ENCODE measurements at places on chromosomes 13 and 19.

DNA sequence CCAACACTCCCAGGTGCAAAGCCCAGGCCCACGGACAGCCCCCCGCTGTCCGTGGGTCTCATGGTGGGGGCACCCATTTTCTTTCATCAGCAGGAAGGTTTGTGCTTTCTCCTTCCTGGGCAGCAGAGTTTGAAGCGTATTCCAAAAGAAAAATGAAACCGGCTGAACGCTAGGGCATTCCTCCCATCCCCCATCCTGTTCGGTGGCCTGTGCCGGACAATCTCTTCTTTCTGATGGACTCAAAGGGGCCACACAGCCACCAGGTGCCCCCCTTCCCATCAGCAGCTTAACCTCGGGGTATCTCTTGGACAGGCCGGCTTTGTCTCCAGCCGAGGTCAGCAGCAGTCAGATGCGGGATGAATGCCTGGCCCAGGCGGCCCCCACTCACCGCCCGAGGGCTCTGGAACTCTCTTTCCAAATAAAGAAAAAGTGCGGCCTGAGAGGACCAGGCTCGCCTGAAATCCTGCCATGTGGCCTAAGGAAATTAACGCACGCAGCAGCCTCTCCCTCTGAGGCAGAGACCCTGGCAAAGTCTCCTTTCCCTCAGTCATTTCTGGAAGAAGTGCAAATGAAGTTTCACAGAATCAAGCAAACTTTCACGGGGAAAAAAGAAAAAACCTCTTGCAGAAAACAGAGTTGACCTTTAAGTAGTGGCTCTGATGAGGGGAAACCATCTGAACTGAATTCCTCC lies 67.8 kb downstream of the RASA3 start:
- DNase-seq: no peak

DNA sequence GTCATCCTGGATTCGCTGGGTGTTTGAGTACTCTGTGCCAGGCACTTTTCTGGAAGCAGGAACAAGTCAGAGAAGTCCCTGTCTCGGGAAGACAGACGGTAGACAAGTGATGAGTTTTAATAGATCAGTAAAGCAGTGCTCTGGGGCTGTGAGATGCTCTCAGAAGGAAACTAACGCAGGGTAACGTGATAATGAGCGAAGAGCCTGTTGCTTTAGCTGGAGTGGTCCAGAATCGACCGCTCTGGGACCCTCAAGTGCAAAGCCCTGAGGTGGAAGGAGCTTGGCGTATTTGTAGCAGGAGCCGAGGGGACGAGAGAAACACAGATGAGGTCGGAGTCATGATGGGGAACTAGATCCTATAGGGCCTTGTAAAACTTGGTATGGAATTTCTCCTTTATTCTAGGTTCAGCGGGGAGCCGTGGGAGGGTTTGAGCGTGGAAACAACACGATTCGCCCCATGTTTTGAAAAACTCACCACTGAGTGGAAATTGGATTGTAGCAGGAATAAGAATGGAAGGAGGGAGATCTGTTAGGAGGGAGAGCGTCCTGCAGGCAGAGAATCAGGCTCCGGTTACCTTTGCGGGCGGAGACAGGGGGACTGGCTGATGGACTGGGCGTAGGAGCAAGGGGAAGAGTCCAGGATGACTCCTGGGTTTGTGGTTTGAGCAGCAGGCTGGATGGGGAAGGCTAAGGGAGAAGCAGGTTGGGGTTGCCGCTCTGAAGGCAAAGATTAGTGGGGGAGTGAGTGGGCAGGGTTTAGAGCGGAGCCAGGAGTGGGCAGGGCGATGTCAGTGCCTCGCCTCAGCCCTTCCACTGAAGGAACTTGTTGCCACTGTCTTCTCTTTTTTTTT lies 763 bp downstream of the POLD1 start:
- DNase-seq: no peak

- no peak for DNase-seq
These were observed 50.8 kb downstream of the MBD3L2B start for GRCh38 chr19:6970443-6970842.

GRCh38 chr19:17576758-17577456 lies 21.5 kb downstream of the COLGALT1 start:
- DNase-seq: no peak

- DNase-seq: no peak
These were observed 172.4 kb upstream of the PCDH9 start for GRCh38 chr13:67402546-67402945.

- peak; percentile 41 for DNase-seq
These were observed 224.2 kb upstream of the STARD13 start for GRCh38 chr13:33509642-33510229.

DNA sequence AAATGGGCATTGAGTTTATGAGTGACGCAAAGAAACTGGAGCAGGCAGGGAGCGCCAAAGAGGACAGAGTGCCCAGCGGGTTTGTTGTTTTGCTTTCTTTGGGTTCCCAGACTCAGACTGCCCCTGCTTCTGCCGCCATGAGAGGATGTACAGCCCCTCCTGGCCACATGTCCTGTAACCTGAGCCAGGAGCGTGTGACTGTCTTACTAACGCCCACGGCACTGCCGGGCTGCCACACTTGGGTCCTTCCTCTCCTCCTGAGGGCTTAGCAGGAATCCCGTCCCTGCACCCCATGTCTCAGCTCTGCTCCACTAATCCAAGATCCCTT lies 80.5 kb downstream of the GPR12 start:
- DNase-seq: no peak

DNA sequence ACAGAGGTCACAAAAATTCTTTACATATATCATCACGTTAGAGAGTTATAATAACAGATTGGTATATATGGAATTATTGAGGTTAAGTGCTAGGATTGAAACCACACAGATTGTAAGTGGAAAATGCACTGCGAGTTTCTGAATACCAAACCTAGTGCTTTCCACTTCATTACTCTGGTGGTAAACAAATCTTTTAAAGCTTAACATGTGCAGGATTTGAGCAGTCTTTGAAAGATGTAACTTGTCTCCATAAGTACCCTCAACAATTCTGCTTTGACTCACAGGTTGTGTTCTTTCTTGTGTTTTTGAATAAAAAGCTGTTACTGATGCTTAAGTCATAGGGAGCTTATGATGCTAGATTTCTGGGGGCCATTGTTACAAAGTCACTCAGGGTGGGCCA lies 314.7 kb upstream of the DACH1 start:
- no peak for DNase-seq

GRCh38 chr19:18915639-18916038 lies 3.5 kb downstream of the COPE start:
- peak; percentile 45 for DNase-seq

DNA sequence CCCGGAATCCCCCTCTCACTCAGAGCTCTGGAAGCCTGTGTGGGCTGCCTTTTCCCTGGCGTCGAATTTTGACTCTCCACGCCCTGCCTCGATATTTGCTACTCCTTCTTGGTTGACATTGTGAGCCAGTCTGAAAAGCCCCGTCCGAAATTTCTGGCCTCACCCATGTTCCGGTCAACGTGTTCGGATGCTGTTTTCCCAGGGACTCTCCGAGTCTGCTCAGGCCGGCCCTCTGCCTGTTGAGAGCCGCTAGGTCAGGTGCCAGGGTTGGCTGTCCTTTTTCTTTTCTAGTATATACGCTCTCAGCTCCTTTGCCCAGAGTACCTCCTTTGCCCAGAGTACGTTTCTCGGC lies 6.8 kb upstream of the DGKH start:
- DNase-seq: peak; percentile 78

DNA sequence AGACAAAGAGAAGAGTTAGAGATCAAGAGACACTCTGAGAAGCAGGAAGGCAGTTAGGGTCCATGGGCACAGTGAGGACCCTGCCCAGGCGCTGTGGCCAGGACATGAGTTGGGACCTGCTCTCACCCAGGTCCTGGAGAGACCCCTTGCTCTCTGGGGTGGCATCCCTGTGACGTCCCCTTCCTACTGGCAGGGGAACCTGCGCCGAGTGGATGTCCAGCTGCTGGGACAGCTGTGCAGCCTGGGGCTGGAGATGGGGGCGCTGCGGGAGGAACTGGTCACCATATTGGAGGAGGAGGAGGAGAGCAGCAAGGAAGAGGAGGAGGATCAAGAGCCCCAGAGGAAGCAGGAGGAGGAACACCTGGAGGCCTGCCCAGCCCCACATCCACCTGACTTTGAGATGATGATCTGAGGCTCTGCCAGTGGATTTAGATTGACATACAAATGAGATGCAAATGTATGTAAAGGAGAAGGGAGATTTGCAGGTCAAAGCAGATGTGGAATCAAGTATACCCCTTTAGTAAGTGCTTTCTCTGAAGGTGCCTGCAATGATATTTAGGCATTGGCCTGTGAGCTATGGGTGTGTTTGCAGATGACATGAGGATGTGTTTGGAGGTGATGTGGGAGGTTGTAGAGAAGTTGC lies 978 bp downstream of the ERICH4 start:
- DNase-seq: no peak

GRCh38 chr13:21074546-21074945 lies 13.2 kb upstream of the LATS2 start:
- no peak for DNase-seq

DNA sequence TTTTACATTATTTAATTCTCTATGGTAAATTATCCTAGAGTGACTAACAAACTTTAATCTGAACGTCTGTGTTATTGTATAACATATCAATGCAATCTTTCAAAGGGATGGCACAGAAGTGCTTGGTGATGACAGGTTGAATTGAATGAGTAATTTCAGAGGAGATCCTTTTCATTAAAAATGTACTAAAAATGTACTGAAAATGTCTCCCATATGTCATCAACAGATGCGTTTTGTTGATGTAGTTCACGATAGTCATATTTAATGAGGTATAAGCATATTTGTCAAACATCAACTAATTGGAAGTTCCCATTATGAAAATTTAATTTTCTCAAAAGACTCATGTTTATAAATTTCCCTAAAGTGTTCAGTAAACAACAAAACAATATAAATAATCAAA lies 1434.7 kb upstream of the PCDH20 start:
- no peak for DNase-seq

DNA sequence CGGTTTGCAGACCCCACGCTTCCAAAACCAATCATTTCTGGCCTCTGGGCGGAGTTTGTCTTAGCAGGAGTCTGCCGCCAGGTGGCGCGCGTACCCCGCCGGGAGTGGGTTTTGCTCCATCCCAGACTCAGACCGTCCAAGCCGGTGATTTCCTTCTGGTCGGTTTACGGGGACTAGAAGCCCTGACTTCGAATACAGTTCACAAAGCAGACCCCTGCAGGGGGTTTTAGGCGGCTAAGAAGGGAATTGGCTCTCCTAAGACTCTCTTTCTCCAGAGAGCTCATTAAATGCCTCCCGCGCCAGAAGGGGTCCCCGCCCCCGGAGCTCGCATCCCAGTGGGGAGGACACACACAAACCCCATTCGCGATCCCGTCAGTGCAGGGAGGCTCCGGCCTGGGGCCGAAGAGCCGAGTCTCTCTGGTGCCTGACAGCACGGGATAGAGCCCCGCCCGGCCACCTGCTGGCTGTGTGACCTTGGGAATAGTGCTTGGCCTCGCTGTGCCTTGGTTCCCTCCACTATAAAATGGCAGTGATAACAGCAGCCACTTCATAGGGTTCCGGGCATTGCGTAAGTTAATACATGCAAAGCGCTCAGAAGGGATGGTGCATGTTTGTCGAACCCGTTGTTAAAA lies 8.6 kb upstream of the NUP62 start:
- DNase-seq: peak; percentile 45

DNA sequence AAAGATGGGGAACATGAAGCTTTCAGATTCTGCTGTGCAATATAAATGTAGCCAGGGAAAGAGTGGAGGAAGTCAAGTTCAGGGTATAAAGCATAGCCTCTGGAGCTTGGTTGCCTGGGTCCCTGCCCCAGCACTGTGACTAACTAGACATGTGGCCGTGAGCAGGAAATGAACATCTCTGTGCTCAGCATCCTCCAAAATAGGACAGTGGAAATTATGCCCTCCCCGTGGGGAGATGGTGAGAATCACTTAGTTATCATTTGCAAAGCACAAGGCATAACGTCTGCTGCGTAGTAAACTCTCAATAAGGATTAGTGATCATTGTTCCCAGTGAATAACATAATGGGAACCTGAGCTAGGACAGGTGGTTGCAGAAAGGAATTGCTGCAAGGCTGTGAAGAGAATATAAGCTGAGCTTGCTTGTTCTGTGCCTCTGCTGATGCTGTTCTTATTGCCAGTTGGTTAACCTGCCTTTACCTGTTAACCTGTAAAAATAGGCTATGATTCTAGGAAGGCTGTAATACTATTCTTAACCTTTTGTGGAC lies 441.0 kb downstream of the COG6 start:
- DNase-seq: no peak

GRCh38 chr13:59364641-59365085 lies 799.1 kb downstream of the DIAPH3 start:
- DNase-seq: no peak

- peak; percentile 64 for DNase-seq
These were observed 72.5 kb upstream of the MRI1 start for GRCh38 chr19:13691569-13692435.

DNA sequence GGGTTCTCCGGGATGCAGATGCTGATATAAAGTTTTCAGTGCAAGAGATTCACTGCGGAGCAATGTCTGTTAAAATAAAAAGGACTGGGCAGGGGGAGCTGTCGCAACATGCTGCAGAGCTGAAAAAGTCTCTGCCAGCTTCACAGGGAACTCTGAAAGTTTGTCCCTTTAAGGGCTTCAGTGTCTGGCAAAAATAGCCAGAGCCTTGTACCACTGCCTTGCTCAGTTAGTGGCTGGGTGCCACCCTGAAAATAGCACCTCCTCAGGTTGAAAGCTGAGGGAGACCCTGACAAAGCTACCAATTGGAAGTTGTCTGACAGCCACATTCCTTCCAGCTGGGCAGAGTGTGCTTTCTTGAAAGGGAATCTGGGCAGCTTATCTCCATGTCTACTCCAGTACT lies 3.0 kb upstream of the NDFIP2 start:
- DNase-seq: no peak

GRCh38 chr13:70849222-70849621 lies 741.0 kb upstream of the KLHL1 start:
- DNase-seq: no peak

DNA sequence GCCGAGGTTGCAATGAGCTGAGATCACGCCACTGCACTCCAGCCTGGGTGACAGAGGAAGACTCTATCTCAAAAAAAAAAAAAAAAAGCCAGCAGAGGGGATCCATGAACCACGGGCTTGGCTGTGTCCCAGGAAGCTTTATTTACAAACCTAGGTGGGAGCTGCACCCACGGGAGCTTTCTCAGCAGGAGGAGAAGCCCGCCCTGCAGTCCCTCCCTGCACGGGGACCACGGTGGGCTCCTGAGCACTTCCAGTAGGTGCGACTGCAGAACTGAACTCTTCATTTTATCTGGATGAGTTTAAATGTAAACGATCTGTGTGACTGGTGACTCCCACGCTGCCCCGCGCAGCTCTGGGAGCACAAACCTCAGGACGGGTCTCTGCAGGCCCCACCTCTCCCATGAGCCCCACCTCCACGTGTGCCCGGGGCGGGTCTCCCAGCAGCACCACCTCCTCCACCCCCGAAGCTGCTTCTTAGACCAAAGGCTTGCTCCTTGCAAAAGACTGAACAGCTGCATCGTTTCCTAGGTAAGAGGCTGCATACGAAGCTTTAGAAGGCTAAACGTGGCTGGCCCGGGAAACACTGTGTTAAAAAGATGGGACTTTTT lies 66.4 kb downstream of the SPACA7 start:
- no peak for DNase-seq

DNA sequence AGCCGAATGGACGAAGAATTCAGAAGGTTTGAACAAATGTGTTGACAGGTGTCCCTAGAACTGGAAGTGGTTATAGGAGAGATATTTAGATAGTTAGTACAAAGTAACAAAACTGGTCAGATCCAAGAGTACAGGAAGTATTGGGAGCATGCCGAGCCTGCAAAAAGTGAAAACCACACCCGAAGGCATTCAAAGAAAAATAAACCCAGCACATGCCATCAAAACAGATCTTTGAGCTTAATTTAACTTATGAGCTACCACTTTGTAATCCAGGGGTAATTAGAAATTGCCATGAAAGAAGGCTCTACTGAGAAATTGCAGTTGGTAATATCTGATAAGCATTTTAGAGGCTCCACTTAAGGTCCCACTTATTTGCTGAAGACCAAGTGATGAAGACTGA lies 214.2 kb downstream of the DNAJC15 start:
- no peak for DNase-seq
